ENCODE measurements at places on chromosomes 2 and 18.

DNA sequence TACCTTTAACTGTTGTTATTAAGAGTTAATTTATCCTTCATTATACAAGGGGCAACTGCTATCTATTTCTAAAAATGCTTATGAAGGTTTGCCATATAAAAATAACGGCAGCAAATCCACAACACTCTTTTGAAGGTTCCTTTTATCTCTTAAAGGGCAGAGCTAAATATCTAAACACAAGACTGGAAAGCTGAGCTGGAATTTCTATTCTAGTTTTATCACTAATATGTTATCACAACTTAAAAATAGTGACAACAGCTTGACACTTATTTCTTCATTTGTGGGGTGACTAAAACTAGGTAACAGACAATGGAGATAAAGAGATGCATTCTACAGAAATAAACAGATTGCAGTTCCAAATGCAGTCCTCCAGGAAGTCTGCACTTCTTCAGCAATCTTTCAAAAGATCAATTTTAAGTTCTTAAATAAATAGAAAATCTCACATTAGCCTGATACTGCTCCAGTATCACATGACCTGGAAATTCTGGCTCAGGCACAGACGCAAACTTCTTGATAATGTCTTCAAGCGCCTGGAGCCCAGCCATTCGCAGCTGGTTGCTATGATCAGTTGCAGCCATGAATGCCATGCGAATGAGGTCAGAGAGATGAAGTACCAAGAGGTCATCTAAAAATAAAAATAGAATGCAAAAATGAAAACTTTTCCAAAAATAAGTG, 54.0 kb upstream of the STRN start:
- DNase-seq = no peak

DNA sequence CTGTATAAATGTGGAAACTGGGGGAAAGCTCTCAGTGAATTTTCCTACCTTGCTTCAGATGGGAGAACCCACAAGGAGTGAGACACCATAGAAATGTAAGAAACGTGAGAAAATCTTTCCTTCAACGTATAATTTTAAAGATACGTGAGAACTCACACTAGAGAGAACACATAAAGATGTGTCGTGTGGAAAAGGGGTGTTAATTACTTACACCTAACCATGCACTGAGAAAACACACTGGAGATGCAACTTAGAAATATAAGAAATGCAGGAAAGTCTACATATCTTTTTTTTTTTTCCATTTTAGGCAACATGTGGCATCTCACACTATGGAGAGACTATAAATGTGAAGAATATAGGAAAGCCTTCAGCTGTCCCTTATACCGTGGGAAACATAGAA, 352.9 kb upstream of the NETO1 start:
- DNase-seq = no peak

DNA sequence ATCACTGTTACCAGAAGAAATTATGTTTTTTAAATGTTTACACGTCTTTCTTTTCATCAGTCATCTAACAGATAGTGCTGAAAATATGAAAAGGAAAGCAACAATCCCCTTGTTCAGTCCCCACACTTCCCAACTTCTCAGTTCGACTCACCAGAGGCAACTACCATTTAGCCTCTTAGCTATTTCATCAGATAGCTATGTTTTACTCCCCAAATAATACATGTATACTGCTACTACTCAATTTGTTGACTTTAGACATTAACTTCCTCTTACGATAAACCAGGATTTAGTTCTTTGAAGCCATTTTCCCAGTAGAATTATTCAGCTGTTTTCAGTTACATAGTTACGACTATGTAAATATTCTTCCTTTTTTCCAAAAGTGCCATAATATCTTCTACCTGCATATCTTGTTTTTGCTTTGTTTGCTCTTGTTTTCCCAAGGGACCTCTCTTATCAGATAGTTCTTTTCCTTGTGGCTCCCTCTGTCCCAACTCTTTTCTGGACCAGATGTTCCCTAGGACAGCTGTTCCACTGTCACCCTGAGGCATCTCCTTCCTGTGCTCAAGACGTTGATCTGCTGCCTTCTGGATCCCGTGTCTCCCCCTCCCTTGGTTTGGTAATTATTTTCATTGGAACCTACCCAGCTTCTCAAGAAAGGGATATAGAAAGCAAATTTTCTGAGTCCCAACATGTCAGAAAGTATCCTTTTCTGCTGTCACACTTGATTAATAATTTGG, 289.3 kb upstream of the TANK start:
- DNase-seq = no peak

- DNase-seq = no peak
These were observed 22.5 kb upstream of the SULT1C2 start for GRCh38 chr2:108266218-108266617.

DNA sequence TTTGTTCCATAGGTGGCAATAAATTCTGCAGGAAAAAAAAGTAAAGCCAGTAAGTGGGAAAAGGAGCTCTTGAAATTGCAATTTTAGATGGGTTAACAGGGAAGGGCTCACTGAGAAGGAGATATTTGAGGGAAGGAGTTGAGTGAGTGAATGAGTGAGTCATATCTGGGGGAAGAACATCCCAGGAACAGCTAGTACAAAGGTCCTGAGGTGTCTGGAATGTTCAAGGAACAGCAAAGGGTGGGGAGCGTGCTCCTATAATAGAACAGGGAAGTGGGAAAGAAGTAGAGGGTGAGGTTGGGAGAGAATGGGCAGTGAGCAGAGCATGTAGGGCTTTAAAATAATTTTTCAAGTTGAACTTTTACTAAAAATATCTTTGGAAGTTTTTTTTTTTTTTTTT, 68.0 kb upstream of the PSME4 start:
- DNase-seq = peak; percentile 68

GRCh38 chr2:70888923-70889715, 46.6 kb upstream of the ATP6V1B1 start:
- no peak for DNase-seq

GRCh38 chr2:10413991-10414451, 34.1 kb downstream of the ODC1 start:
- DNase-seq = peak; percentile 70

- DNase-seq = peak; percentile 67
These were observed 28.4 kb downstream of the CPS1 start for GRCh38 chr2:210584834-210585233.

GRCh38 chr2:106833256-106833655, 52.7 kb downstream of the ST6GAL2 start:
- DNase-seq = no peak

Data from epithelial cell of esophagus (primary cell).